ENCODE measurements at places on chromosomes 11 and 22.

DNA sequence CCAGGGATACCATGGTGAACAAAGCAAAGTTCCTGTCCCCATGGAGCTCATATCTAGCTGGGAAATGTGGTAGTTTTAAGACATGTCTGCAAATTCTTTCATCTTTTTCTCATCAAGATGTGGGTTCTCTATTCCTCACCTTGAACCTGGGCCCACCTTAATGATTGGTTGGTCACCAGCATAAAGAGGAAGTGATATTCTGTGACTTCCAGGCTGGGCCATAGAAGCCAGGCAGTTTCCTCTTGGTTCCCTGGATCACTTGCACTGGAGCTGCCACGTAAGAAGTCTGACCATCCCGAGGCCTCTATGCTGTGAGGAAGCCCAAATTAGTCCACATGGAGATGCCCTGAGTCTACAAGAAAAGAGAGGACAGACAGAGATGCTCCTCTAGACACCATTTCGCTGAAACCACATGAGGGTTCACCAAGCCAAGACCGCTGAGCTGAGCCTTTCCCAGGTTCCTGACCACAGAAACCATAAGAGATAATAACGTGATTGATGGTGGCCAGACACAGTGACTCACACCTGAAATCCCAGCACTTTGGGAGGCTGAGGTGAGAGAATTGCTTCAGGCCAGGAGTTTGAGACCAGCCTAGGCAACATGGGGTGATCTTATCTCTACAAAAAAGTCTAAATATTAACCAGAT is 119.5 kb upstream of the ISX start:
- no peak for DNase-seq

- no peak for DNase-seq
These were observed 39.0 kb downstream of the TBX1 start for GRCh38 chr22:19799322-19800190.

DNA sequence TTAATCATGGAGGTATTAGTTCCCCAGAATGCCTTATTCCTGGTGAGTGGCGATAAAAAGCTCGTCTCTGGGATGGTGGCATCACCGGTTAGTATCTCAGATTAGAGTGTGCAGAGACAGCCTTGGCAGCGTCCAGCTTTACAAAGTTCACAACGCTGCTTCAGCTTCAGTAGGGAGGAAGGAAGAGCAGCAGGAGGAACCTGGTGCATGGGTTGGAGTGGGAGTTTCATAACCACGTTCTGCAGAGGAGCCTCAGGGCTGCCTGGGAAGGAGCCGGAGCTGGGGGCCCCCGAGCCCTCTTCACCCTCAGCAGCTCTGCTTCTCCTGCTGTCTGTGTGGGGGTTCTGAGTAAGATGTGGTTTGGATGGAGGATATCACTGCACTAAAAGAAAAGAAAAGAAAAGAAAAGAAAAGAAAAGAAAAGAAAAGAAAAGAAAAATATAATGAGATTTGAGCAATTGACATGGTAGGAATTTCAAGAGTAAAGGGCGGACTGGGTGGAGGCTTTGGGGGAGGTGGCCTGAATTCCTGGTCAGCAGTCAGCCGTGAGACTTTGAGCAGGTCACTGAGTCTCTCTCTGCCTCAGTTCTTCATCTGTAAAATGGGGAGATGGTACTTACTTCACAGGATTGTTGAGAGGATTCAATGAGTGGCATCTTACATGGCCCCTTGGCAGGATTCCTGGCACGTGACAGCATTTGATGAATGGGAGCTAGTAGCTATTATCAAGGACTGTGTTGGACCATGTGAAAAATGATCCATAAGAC is 6.5 kb downstream of the ASPHD2 start:
- DNase-seq, result no peak

GRCh38 chr11:131370090-131370751 is at the start of gene NTM:
Gene NTM, plus strand, starts transcription at chr11:131370615.
- DNase-seq, result no peak

DNA sequence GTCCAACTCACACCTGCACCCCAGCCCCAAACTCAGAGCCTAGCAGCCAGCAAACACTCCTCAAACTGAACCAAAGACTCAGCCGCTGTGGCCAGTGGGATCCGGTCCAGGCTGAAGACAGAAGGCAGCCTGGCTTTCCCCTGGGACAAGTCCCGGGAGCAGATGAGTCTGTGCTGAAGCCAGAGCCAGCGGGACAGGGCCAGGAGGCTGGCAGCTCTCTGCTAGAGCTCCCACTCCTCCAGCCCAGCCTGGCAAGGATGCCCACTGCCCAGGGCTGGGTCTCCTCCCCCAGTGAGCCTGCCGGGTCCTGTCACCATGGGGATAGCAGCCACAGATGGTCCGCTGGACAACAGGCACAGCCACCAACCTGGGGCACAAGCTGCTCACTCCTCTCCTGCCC is 42.9 kb upstream of the PRR5 start:
- no peak for DNase-seq
